ENCODE measurements at places on chromosomes 13 and 19.
A peak's percentile ranks its signal among the peaks of the same experiment; 100 is the strongest.

DNA sequence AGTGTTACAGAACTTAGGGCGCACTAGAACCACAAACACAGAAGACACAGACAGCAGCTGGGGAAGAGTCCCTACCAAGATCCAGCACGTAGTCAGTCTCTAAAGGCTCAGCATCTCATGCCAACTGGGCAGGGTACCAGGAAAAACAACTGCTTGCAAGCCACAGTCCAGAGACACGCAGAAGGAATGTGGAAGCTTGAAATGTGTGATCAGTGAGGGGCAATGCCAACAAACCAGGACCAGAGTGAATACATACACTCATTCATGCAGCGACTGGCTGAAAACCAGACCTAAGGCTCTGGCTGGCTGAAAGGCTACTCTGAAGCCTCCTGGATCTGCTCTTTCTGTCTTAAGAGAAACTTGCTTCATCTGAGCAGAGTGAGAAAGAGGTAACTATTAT is 1484.8 kb downstream of the EFNB2 start:
- DNase-seq = no peak

GRCh38 chr13:92768602-92769001 is 458.0 kb upstream of the GPC6 start:
- no peak for DNase-seq

- DNase-seq = no peak
Measured at GRCh38 chr19:50723069-50723468, at the start of gene CLEC11A. CLEC11A (plus strand) TSS chr19:50723364; CDS start chr19:50723526, 162 bp downstream.

- no peak for DNase-seq
Measured at GRCh38 chr19:49985871-49986270, 24.9 kb upstream of the SIGLEC11 start.

DNA sequence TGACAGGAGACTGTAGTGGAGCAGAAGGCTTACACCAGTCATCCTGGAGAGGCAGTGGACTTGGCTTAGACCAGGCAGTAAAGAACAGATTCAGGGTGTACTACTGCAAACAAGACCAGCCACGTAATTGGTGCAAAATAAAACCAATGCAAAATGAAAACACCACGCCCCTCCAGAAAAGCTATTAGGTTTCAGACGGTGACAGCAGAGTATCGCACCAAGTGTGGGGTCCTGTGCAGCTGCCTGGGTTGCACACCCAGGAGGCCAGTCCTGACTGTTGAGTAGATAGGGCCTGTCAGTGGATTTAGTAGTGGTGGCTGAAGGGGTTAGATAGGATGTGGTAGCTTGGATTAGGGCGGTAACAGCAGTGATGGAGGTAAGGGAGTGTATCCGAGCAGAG is 5.4 kb upstream of the PRKACA start:
- no peak for DNase-seq

GRCh38 chr13:51645154-51645650 is 60.9 kb downstream of the WDFY2 start:
- peak; percentile 33 for DNase-seq

DNA sequence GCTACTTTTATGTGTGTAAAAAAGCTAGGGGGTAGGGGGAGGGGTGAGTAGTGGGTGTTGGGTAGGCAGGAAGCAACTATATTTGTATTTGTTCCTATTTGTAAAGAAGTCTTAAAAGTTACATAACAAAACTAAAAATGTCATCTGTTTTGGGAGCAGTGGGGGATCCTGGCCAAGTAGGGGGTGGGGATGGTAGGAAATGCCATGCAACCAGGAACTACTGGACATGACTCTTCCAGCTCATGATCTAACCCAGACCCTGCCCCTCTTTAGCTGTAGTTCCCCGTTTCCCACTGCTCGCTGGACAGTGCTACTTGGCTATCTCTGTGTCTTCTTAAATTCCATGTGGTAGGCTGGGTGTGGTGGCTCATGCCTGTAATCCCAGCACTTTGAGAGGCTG is 3.2 kb downstream of the GTF3A start:
- no peak for DNase-seq

DNA sequence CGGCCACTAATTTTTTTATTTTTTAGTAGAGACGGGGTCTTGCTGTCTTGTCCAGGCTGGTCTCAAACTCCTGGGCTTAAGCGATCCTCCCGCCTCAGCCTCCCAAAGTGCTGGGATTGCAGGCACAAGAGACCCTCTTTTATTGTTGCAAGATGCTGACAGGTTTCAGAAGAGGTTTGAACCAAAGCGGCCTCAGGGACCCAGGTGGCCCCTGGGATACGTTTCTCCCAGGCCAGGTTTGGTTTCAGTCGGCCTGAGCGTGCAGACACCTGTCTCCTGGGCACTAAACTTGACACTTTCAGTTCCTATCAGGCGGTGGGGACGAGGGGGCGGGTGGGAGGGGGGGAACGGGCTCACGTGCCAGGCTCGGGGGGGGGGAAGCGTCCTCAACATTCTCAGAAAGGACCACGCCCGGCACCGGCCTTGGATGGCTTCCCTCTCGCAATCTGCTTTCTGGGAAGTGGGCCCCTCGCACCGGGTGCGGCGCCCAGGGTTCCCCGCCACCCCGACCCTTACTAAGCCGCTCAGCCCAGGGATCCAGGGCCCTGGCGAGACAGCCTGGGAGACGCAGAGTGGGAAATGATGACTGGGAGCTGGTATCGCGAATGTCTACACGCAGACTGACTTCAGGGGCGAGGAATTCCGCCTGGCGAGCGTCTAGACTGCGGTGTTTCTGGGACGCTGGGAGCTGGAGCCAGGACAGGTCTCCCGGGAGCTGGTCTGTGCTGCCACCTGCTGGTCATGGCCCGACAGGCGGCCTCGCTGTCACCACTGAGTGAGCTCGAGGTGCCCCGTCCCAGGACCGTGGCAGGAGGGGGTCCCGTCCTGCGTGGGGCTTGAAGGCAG is 91.6 kb downstream of the GNG7 start:
- DNase-seq = peak; percentile 64

- DNase-seq = no peak
Measured at GRCh38 chr19:10884274-10884673, 12.9 kb downstream of the CARM1 start.

GRCh38 chr19:49983645-49984229 is 22.8 kb upstream of the SIGLEC11 start:
- DNase-seq = peak; percentile 70

- no peak for DNase-seq
Measured at GRCh38 chr13:21739771-21740170, 68.9 kb downstream of the FGF9 start.

DNA sequence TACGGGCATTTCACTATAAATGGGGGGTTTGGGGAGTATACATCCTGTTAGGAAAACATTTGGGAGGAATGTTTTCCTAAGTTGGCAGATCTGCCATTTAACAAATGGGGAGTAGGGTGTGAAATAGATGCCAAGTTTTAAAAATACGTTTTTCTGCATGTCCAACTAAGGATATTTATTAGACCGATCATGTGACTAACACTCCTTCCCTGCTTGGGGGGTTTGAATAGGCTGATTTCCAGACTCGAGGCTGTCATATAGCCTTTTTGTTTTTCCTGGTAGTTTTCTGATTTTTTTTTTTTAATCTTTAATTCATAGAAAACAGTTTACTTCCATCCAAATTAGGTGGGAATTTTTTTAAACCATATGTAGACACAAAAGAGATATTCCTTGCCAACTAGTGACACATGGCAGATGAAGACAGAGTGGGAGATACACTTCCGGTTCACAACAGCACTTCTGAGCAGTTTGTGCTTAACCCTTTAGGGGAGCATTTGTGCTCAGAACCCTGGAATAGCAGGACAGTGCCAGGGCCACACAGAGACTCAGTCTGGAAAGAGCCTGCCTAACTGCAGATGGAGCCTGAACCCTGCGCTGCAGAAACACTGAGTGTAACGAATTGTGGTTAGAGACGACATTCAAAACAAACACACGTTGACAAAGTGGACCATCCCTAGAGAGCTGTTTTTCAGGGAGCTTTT is 5.6 kb upstream of the GATAD2A start:
- DNase-seq = no peak

GRCh38 chr13:113091211-113091771 is 14.3 kb upstream of the F7 start:
- no peak for DNase-seq

DNA sequence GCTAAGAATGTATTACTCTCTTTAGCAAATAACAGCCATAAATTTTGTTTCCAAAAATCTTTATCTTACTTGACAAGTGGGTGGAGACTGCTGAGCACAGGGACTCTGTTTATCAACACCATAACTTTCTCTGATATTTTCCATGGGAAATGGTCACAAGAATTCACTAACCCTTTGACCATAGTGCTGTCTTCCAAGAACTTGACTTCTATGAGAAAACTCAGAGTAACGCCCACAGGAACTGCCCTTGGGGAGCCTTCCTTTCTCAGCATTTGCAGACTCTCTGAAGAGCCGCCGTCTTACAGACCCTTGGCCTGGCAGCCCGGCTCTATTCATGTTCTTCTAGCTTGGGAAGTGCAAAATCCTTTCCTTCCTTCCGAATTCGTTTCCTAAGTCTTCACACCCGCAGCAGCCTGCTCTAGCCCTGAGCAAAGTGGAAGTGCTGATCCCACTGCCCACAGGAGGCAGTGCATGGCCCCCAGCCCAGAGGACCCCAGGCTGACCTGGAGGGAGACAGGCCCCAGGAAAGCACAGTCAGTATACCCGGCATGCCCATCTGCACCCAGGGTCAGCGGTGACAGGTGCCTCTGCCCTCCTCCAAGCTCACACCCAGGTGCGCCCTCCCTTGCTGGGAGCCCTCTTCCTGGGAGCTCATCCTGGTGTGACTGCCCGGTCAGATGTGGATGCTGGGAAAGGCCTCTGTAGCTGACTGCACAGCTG is 10.2 kb downstream of the GAS6 start:
- DNase-seq = no peak

DNA sequence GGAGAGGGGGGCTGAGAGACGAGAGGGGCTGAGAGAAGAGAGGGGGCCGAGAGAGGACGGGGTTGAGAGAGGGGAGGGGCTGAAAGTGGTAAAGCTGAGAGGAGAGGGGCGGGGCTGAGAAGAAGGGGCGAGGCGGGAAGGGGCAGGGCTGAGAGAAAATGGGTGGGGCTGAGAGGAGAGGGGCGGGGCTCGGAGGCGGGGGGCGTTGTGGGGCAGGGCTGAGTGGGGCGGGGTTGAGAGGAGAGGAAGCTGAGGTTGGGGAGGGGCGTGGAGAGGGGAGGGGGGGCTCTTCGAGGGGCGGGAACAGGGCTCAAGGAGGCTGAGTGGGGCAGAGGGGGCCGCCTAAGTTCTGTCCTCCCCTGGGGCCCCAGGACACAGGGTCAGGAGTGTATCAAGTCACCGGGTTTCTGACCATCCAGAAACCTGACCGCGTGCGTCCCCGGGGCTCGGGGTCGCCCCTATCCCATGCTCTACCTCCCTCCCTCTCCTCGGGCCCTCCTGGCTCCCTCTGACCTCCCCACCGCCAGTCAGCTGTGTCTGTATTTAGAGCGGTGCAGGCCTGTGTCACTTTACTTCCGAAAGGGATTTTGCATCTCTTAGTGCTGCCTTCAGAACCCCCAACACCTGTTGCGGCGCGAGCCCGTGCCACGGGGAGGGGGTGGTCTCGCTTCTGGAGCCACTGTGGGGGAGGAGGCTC is 38.6 kb upstream of the SEMA6B start:
- peak; percentile 88 for DNase-seq

GRCh38 chr19:40163541-40164129 is 27.6 kb upstream of the MAP3K10 start:
- peak; percentile 72 for DNase-seq

- DNase-seq = no peak
Measured at GRCh38 chr13:84315527-84315926, 433.3 kb upstream of the SLITRK1 start.

- DNase-seq = no peak
Measured at GRCh38 chr19:30047432-30047831, 105.4 kb downstream of the URI1 start.
